ENCODE measurements at places on chromosomes 2 and 18.

DNA sequence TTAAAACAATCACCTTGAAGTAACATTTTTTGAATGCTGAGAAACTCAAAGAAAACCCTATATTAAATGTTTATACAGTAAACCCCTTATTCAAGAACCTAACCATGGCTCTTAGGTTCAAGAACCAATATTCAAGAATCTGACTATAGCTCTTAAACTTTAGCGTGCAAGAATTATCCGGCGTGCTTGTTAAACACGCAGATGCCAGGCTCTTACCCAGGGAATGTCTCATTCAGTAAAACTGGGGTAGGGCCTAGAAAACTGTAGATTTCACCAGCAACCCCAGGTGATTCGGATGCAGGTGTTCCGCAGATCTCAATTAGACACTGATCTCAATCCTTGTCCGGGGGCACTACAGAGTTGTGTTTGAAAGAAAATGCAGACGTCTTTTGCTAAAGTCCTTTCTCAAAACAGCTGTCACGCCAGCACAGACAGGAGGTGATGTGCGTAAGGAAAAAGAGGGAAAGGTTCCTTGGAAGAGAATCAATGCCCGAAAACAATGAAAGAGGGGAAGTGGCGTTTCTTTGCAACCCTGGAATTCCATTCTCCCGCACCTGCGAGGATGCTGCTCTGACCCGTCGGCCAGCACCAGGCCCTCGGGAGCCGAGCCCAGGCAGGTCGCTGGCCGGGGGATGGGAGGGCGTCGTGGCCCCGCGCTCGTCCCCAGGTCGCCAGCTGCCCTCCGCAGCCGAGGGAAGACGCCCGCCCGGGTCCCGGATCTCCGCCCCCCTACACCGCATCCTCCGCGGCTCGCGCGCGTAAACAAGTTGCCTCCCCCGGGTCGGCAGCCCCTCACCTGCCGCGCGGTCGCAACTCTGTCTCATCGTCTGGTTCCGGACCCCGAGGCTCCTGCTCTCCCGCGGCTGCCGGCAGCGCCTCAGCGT is 851 bp downstream of the EIF2AK3 start:
- no peak for DNase-seq

GRCh38 chr2:21332993-21333625 is 209.3 kb downstream of the TDRD15 start:
- DNase-seq: no peak

- DNase-seq: no peak
Observed at GRCh38 chr2:37211939-37212338, 15.6 kb downstream of the CEBPZOS start.

DNA sequence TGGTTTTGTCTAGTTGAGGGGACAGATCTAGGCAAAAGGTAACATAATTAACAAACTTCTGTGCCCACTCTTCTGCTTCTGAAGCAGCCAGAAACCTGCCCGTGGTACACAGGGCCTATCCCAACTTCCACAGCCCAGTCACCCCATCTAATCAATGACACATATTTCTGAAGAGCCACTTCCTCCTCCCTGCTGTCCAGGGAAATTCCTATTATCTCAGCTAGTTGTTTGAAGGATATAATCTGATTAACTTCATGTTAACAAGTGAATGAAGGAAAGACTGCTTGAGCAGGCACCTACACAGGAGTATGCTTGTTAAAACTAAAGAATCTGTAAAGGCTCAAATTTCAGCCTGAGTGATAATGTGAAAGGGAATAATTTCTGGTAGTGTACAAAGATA is 61.4 kb downstream of the CCDC148 start:
- no peak for DNase-seq

DNA sequence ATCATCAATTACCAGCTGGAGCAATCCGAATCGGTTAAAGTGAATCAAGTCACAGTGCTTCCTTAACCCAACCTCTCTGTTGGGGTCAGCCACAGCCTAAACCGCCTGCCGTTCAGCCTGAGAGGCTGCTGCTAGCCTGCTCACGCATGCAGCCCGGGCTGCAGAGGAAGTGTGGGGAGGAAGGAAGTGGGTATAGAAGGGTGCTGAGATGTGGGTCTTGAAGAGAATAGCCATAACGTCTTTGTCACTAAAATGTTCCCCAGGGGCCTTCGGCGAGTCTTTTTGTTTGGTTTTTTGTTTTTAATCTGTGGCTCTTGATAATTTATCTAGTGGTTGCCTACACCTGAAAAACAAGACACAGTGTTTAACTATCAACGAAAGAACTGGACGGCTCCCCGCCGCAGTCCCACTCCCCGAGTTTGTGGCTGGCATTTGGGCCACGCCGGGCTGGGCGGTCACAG is 496 bp upstream of the ITGA4 start:
- DNase-seq: peak; percentile 95

DNA sequence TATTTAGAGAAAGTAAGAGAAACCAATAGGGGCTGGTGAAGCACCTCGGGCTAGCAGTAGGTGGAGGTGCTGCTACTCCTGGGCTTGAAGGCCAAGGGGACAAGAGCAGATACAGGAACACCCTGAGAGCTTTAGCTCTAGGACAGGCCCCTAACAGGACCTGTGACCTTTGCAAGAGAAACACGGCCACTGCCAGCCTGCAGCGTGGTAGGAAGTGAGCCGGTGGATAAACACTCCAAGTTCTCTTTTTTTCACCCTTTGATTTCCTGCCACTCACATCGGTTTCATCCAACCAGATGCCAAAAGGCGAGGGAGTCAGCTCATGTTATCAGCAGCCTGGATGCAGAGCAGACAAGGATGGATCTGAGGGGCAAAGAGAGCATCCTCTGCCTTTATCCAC is 66.8 kb upstream of the SPRED2 start:
- DNase-seq: no peak
